ENCODE measurements at places on chromosomes 5 and 9.

DNA sequence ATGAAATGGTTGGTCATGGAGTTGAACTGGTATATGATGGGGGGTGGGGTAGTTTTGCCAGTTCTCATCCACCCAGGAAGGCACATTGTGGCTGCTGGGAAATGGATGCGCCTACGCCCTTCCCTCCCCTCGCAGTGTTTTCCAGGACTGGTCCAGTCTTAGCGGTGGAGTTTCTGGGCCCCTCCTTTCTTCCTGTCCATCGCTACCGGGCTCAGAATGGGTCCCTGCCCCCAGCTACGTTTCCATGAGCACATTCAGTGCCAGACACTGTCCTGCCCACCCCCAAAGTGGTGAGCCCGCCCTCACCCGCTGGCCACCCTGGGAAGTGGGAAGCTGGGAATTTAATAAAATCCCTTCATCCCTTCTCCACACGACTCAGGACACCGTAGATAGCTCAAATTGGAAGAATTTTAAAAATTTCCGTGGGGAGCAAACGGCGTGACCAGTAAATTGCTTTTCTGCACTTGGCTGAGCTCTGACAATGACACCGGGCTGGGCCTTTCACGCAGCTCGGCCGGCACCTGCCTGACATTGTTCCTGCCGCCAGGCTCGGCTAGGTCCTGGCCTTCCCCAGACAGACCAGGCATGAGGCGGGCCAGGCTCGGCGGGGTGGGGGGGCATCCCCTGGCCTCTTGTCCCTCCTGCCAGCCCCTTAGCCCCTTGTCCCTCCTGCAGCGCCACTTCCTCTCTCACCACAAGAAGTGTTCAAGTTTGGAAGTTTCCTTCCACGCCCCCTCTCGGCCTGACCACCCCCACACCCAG lies 3.6 kb downstream of the FGF18 start:
- no peak for DNase-seq

DNA sequence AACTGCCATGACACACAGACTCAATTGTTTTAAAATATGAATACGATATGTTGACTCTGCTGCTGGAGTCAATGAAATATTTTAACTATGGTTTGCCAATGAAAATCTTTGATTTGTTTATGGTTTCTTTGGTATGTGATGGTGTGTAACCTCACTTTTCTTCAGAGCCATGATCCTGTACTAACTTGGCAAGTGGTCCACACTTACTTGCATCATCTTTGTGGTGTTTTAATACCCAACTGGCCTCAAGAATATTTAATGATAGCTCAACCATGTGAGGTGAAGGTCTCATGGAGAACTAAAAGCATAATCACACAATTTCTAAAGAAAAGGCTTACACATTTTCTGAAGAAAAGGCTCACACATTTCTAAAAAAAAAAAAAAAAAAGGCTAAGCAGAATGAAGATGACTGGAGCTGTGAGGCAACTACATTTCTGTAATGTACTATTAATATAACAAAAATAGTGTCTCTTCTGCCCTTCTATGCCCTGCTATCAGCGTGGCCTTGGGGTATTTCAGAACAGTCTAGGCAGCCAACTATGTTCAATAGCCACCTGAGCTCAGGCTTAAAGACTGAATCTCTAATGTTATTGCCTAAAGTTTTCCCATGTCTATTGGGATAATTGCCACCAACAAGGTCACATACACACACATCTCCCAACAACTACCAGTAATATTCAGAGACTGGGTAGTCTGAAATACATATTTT lies 395.0 kb downstream of the MLLT3 start:
- no peak for DNase-seq

- DNase-seq: no peak
Observed at GRCh38 chr5:135012951-135013391, 21.1 kb downstream of the PITX1 start.

DNA sequence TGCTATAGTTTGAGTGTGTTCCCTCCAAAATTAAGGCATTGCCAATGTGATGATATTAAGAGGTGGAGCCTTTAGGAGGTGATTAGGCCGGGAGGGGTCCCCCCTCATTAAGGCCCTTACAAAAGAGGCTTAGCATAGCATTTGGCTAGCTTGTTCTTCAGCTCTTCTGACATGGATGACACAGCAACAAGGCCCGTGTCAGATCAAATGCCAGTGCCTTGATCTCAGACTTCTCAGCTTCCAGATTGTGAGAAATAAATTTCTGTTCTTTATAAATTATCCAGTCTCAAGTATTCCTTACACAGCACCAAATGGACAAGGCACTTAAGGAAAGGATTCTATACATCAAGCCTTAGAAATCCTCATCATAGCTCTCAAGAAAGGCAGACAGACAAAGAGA lies 31.8 kb downstream of the SLC38A9 start:
- no peak for DNase-seq

DNA sequence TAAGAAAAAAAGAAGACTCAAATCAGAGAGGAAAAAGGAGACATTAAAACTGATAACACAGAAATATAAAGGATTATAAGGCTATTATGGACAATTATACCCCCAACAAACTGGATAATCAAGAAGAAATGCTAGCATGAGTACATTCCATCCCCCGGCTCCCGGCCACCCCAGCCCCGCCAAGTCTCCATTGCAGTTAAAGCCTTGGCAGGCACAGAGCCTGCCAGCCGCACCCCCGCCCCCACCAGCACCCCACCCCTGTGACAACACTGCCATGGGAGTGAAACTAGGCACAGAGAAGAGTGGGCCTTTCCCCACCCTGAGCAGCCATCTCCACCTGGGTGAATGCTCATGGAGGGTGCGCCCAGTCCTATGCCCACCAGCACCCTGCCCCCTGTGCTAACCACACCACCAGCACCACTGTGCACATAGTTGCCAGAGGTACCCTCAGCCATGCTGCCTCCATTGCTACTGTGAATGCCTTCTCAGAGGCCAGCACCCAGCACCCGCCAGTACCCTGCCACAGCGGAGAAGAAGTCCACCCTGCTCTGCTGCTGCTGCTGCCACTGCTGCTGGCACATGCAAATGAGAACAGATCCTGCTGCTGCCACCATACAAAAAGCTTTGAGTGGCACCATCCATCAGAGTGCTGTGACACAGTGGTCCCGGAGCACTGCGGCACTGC lies 117.0 kb downstream of the CSNK1G3 start:
- no peak for DNase-seq

GRCh38 chr5:158309088-158309807 lies 450.3 kb upstream of the CLINT1 start:
- DNase-seq: no peak

DNA sequence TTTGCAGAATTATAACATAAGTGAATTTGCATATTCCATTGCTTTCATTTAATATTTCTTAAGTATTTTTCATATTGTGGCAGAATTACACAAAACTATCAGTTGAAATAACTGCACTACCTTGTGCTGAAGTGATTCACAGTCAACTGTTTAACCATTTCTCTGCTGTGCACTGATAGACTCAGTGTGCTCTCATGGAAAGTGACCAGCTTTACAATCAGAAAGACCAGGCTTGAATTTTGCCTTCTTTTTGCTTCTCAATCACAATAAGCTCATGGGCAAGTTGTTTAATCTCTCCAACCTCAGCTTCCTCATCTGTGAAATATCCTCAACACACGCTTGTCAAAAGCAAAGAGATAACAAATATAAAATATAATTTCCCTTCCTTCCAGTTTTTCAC lies 18.3 kb downstream of the CDK5RAP2 start:
- no peak for DNase-seq

GRCh38 chr5:83595217-83595616 lies 123.7 kb downstream of the VCAN start:
- no peak for DNase-seq

DNA sequence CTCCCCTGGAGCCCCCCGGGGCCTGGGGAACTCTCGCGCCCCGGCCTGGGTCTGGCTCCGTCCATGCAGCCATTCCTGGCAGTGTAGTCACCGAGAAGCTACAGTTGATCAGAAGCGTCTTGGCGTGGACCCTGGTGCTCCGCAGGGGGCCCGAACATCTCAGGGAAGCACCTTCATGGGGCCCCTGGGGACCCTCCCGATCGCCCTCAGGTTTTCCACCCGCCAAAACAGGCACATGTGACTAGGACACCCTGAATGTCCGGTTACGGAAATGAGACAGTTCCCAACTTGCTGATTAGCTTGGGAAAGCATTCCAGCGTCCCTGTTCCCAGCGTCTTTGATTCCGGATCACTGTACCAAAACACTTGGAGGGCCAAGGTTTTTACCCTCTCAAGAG lies 472 bp downstream of the FBXO4 start:
- DNase-seq: peak; percentile 26

DNA sequence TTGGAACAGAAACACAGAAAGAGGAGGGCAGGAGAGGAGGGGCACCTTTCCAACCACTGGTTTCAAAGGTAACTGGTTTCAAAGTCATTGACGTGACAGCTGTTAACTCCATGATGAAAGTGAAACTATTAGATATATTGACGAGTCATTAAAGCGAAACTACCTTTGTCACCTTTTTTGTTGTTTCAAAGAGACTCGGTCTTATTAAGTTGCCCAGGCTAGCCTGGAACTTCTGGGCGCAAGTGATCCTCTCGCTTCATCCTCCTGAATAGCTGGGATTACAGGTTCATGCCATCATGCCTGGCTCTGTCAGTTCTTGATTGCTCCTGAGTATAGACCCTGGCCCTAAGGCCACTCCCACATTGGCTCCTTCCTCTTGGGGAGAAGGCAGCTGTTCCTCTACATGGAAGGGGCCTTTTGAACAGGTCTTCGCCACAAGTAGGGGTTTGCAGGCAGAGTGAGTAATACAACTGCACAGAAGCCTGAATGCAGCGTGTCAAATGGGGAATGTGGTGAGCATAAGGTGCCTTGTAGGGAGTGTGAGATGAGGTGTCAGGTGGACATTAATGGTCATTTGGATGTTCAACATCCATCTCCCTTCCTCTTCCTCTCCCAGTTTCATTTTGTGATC lies 3.4 kb upstream of the F12 start:
- DNase-seq: no peak

DNA sequence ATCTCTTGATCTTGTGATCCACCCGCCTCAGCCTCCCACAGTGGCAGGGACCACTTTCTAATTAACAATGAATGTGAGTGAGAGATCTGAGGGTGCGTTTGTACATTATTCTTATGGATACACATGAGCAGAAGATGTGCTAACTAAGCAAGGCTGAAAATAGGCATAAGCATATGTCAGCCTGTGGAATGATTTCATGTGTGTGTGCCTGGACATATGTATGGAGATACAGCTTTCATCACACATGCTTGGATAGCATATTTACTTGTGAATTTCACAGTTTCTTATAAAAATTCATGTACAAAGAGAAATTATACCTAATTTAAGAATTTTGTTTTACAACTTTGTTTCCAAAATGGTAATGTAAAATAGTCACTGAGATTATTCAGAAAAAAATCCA lies 565.6 kb downstream of the MTRR start:
- DNase-seq: no peak

DNA sequence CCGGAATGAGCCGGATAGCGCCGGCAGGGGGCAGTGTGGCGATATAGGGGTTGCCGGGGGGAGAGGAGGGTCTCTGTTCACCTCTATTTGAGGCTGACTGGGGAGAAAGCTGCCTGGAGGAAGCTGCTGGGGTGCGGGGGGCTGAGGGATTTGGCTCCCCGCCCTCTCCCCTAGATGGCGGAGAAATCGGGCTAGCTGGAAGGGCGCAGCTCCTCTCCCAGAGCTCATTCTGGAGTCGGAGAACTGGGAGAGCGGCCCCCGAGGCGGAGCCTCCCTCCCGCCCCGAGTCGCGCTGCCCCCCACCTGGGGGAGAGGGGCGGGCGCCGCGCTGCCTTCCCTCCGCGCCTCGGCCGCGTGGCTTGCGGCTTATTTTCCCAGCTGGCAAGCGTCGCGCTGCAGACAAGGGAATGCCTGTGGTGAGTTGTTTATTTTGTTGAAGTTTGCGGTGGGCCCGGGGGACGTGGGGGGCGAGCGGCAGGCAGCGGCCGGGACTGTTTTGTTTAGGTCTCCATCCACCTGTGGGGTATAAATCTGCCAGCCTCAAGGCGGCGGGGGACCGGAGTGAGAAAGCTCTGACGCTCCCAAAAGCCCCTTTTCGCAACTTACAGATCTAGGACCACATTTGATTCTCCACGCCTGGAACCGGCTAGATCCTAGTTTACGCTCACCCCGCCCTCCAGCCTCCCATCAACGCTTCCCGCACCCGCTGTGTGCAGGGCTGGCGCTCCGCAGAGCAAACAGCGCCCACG lies 4.1 kb upstream of the RGMB start:
- peak; percentile 30 for DNase-seq

DNA sequence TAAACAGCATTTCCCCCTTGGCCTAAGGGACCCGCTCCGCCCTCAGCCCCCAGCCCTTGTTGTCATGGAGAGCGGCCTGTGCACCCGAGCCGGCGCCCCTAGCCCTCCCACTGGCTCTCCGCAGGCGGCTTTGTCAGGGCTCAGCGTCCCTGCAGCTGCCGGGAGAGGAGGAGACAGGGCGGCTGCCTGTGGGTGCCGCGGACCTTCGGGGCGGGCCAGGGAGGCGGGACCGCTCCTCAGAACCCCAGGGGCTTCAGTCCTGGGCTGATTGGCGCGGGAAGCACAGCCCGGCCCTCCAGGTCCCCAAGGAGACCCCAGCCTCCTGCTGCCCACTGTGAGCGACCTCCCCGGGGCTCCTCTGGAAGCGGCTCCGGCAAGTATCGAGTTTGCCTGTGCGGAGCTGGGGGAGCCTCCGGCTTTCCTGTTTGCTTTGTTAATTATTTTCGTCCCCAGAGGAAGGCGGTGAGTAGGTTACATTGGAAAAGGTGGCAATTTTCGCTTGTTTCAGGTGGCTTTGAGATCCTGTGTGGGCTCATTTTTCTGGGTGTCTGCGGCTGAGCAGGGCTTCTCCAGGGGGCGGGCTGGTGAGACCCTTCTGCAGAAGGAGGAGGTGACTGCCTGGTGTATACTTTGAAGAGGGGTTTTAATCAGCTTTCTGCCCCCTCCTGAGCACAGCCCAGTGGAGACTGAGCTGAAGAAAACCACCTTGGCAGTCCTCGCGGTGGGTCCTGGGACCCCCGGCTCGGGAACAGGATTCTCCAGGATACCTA lies at the start of gene FGD3:
Gene FGD3 (plus strand): TSS at position 256 of the 770 bp plus-strand sequence. CDS start 28,734 bp downstream, outside the sequence.
- DNase-seq: no peak

DNA sequence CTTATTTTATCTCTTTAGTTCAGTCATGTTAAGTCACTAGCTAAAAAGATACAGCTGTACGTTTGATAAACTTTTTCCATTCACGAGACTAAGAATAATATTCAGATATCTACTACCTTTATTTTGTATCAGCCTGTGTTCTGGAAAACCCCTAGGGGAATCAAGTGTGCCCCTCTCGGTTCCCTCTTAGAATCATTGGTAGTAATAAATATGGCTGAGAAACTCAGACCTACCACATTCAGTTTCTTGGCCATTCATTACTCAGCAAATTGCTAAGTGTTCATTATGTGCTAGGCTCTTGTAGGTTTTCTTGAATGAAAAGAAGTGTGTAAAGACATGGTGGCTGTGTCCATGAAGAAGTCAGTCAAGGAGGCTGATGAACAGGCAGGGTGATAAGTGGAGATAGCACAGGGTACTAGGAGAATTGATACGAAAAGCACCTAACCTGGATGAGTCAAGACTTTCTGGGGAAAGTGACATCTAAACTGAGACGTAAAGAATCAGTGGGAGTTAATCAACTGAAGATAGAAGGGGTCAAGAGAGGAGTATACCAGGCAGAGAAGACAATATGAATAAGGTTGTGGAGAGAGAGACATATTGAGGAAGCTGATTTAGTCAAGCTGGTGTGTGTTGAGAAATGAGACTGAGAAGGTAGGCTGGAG lies 86.2 kb downstream of the CSNK1G3 start:
- no peak for DNase-seq

GRCh38 chr5:31382051-31382878 lies 149.6 kb downstream of the DROSHA start:
- DNase-seq: no peak
